ENCODE measurements at places on chromosomes 4 and X.

- no peak for DNase-seq
Observed at GRCh38 chr4:182928061-182928460, 10.9 kb upstream of the DCTD start.

DNA sequence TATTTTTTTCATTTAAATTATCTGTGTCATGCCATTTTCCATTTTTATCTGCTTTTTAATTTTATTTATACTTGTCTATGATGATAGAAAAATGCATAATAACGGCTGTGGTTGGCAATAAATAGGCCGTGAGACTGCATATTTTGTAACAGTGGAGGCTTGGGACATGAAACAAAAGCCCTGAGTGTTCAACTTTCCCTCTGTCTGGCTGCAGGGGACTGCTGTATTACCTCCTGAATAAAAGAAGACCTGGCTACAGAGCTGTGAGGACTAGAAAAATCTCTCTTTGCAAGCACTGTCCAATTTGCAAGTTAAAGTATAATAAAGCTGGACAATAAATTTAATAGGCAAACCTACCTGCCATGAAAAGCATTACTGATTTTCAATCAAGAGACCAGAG, 82.1 kb downstream of the MAGEB10 start:
- no peak for DNase-seq

- no peak for DNase-seq
Observed at GRCh38 chr4:18052158-18052557, 30.6 kb upstream of the LCORL start.

DNA sequence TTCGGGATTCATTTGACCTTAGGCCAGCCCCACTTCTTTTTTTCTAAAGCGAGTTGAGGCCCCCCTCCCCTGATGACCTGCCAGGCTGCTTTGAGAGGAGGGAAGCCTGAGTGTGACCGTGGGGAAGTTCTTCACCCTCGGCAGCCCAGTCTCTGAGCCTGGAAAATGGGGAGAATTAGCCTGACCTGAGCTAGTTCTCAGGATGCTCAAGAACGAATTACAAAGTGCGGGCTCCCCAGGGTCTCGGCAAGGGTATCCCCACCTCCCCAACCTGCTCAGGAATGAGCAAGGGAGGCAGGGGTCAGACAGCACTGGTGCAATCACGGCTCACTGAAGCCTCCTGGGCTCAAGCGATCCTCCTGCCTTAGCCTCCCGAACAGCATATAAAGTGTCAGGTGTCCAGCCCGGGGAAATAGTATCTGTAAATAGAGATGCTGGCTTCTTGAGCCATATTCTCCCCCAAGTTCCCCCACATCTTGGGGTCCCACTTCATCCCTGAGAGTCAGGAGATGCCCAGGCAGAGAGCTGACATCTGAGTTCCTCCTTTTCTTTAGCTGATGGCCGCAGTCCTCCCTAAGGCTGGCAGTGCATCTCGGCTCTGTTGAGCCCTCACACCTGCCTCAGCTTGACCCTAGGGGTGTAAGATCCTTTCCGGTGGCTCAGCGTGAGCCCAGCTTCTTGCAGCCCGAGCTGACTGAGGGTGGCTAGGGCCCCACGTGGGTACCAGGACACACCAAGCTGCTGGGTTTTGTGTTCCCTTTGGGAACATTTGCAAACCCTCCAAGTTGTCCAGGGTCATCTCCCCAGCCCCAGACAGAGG, 1.6 kb downstream of the DUSP9 start:
- no peak for DNase-seq

DNA sequence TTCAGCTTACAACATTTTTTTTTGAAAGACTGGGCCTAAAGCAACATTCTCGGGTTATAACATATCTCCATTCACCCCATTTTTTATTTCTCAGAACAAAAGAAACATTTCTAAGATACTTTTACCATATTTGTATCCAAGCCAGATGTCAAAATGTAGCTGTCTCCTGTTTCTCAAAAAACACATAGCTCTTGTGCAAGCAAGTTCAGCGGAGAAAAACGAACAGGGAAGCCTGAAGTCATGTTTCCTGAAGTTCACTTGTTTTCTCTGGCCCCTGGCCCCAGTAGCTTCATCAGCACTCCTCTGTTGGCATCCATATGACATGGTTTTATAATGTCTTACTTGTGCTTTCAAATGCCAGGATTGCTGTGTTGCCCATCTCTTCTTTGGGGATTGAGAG, 218.2 kb downstream of the BANK1 start:
- DNase-seq, result no peak

GRCh38 chr4:71008196-71008595, 14.7 kb downstream of the DCK start:
- no peak for DNase-seq

DNA sequence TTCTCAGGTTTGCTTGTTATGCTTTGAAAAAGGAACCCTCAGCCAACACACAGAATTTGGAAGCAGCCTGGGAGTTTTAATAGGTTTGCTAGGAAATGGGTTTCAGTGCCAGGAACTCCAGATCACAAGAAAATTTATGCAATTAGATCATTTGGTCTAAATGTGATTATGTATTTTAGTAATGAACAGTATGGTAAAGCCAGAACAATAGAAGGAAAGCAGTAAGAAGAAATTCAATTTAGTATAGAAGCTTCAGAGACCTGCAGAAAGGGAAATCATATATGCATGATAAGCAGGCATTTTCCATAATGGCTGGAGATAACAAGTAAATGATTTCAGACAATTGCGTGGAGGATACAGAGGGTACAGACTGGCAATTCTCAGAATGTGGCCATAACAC, 184.7 kb downstream of the KCNIP4 start:
- DNase-seq, result no peak

All from transverse colon (tissue), 4 donors.